ENCODE measurements at places on chromosomes 4 and X.

- DNase-seq: no peak
These were observed 28.3 kb upstream of the GUCY1A1 start for GRCh38 chr4:155638195-155638965.

- no peak for DNase-seq
These were observed 341.0 kb upstream of the GATB start for GRCh38 chr4:152101556-152102435.

DNA sequence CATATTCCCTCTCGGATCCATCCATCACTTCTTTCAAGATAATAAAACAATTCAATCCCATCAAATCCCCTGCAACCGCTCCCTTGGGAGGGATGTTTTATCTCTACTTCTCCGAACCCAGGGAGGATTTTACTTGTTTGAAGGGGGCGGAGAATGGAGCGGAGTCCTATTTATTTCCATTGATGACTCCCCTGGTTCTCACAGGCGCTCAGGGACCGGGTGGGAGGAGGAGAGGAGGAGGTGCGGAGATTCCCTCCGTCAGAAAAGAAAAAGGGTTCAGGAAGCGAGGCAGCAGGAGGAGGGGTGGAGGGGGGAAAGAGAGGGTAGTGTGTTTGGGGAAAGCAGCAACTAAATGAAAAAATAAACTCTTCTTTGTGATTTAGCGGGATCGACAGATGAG, 2.1 kb downstream of the NDNF start:
- no peak for DNase-seq

DNA sequence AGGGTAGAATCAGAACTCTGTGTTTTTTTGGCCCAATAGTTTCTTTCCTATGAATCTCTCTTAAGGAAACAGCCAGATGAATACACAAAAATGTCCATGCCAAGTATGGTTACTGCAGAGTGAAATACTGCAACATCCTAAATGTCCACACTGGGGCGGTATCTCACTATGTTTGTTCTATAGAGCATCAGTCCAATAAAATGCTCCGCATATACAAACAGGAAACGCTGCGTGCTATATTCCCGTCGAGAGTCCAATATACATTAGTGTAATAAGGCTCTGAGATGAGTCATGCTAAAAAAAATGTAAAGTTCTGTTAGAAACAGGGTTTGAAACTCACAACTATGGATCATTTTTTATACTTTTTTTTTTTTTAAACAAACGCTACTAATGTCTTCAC, 72.9 kb upstream of the ENOX2 start:
- DNase-seq: peak; percentile 2

DNA sequence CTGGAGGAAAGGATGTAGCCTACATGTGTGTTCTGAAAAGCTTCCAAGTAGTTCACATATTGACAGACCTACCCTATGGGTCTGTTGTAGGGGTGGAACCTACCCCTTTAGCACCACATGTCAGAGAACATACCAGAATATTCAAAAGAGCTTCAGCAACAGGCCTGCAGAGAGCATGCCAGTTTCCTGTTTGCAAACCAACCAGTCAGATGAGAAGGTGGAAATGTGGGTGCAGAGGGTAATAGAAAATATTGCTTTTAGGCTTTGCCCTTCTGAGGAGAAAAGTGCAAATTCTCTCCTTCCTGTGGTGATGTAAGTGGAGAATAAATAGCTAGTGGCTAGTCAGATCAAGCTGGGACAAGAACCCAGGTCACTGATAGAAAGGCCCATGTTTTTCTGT, 16.4 kb downstream of the INTS6L start:
- no peak for DNase-seq

DNA sequence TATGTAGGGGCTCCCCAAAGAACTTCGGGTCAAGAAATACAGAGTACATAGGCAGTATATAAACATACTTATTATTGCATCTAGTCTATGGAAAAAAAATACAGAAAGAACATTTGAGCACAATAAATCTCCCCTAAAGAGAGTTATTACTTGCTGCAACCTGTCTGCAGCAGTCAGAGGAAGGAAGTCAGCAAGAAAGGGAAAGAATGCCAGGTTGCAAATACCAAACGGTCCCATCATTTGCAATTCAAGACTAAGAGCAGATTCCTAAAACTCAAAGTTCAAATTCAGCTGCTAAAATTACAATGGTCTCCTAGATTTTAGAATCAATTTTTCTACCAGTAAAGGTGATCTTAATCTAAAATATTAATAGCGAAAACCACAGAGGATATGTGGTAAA, 236.2 kb upstream of the NUDT6 start:
- DNase-seq: no peak

DNA sequence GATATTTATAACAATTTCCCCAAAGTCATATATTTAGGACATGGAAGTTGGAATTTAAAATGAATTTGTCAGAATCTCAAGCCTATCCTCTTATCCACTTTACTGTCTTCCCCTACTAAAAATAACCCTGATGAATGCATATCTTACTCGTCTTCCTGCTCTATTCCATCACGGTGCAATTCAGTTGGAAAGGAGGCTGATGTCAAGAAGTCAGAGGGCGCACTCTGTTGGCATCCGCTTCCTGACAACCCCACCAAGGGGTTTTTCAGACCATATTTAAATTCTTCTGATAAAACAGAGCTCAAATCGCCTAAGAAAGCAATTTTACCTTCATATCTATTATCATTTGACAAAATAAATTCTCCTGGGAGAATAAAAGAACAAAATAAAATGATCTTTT, 233.5 kb downstream of the ARHGAP24 start:
- DNase-seq: no peak

- no peak for DNase-seq
These were observed 190.7 kb upstream of the RPL34 start for GRCh38 chr4:108429662-108430061.

GRCh38 chrX:39534949-39535348, 562.8 kb downstream of the BCOR start:
- DNase-seq: no peak

GRCh38 chr4:176066757-176067156, 1.1 kb downstream of the WDR17 start:
- DNase-seq: no peak

- peak; percentile 20 for DNase-seq
These were observed at the start of gene SCML2 for GRCh38 chrX:18354369-18355223. TSS of gene SCML2 (minus strand) at chrX:18354688. CDS start at chrX:18334071, 20,617 bp downstream.

DNA sequence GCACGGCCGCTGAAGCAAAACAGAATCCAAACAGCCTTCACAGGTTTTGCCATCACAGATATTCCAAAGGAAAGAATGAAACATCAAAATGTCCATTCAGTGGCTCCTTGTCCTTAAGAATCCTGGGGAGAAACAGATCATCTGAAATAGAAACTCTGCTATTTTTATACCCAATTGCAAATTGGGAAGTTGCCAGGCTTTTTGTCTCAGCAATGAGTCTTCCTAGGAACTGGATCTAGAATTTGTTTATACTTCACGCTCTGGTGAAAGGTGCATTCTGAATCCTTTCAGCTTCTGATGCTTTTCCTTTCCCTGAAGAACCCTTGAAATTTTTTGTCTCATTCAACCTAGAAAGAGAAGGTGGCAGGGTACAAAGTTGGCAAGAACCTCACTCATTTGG, 218.9 kb downstream of the FBXW7 start:
- DNase-seq: no peak

GRCh38 chr4:7324651-7325121, 110.0 kb downstream of the PSAPL1 start:
- no peak for DNase-seq

DNA sequence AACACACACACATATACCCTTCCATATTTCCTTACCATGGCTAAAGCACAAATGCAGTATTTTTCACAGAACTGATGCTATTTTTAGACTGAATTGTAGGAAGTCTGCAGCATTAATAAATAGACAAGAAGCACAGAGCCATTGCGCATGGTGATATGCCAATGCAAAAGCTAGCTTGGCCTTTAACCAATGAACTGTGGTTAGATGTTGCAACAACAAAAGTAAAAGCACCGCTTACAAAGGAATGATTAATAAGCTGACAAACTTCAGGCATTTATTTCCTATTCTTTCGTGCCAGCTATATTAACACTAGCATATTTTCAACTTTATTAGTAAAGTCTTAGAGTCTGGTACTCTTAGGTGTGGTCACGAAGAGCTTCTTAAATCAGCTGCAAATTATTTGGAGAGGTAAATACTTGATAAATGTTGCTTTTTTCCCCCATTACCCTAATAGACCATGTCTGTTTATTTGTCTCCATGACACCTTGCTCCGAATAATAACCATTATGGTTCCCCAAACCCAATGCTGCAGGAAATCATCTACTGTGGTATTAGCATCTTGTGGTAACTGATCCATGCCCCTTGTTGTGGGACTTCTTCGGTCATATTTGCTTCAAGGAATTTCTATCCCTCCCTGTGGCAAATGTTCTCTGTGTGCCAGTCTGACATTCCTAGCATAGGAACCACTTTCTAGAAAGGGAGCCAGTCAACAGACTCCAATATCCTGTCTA, 306.1 kb upstream of the TAPT1 start:
- no peak for DNase-seq

DNA sequence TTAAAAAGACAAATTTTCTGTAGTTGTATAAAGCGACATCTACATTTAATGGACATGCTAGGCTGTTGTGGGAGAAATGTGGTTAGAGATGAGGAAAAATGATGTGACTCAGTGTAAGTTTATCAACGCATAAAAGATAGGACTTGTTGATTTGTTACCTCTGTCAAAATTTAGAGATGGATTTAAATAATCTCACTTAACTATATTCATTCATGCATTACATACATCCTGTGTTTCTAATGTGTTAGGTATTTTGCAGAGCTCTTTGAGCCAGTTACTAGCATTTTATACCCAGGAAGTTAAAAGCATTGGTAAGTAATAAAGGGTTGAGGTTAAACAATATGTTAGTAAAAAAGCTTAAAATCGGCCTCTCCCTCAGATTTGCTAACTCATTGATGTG, 34.3 kb downstream of the METAP1 start:
- no peak for DNase-seq

DNA sequence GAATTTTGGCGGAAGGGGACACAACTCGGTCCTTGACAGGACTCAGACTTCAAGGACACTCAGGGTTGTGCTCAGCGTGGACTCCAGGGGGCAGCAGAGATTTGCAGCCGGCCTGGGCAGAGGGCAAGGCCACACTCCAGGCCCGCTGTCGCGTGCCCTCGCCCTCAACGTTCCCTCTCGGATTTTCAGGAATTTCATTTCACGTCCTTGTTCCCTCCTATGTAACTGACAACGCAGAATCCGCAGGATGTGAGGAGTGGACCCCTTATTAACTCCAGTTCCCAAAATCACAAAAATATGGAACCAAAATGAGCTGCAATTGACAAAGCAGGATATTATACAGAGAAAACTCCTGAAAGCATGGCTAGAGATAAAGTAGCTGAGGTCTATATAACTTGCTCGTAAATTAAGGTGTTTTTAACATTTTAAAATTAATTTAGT, 21.0 kb upstream of the DCTD start:
- DNase-seq: peak; percentile 59

DNA sequence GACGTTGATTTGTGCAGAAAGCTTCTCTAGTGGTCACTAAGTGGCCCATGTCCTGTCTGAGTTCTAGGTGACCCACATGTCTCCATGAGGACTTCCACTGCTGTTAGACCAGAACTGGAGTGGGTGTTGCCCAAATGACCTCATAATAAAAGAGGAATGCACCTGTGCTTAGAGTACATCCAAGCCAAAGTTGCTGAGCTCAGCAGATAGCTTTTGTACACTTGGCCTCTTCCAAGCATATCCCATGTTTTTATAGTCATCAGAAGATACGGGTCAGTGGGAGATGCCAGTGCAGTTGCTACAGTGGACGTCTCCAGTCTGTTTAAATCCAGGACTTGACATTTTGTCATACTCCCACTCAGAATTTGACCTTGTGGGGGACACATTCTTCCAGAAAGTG, 37.6 kb upstream of the WDR1 start:
- DNase-seq: no peak

- no peak for DNase-seq
These were observed 579 bp upstream of the GABRA2 start for GRCh38 chr4:46390355-46391058.

DNA sequence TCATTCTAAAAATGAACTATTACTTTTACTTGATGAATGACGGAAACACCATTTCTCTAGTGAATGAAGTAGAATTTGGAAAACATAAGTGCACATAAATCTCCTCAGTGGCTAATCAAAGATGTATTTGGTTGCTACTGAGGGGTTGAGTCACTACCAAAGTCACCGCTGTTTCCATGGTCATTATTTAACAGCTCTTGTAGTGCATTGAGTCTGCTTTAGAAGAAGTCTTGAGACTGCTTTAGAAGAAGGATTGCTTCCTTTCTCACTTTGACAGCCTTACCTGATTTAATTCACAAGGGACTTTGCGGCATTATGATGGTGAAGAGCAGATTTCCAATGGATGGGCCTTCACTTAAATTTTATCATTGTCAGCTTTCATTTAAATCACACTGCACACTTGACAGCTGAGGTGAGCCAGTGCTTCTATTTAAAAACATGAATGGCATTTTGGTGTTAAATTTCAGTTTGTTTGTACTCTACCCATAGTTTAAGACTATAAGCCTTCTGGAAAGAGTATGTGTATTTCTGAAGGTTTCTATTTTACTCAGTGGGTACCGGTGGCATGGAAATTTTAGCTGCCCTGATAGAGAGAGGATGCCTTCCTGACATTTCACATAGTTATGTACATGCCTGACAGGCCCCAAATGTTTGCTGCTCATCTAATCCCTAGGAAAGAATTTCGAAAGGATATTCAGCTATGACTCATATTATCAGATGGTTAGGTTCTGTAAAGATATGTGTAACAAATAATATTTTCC, 9.5 kb downstream of the ASB5 start:
- DNase-seq: no peak

GRCh38 chr4:127501103-127501502, 131.7 kb upstream of the INTU start:
- no peak for DNase-seq

DNA sequence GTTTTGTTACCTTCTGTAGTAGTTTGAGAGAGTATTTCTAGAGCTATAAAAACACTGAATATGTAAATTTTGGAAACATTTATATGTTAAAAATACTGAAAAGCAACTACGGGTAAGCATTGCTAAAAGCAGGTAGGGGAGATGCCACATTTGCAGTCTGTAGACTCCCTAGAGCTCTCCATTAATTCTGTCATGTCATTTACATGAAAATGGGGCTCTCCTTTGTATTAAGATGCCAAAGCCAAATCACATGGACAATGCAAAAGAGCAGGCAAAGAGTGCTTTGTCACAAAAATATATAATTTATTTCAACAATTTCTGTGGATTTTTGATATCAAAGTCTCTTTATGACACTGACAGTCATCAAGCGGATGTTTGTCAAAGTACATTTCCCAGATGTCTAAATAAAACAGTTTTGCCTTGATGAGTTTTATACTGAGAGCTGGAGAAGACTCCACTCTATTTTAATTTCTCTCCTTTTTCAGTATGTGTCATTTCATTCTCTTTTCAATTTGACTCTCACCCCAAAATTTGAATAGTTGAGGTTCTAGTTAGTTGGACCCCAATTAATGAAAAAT, 51.8 kb downstream of the LDB2 start:
- no peak for DNase-seq

Measured in stimulated activated CD4-positive, alpha-beta T cell treated with anti-CD3 and anti-CD28 coated beads, Interleukin-12 subunit alpha, Interleukin-12 subunit beta, amount 100 ng/mL, for 48 hours (primary cell).